ENCODE measurements at places on chromosomes 1 and 21.
A peak's percentile ranks its signal among the peaks of the same experiment; 100 is the strongest.

GRCh38 chr1:53946252-53947171 lies at the start of gene LRRC42:
TSS of gene LRRC42 (plus strand) at chr1:53946350. CDS start at chr1:53952000, 5,650 bp downstream.
- peak; percentile 65 for ATAC-seq

- no peak for ATAC-seq
Measured at GRCh38 chr1:204139088-204139487, 12.8 kb downstream of the ETNK2 start.

- no peak for ATAC-seq
Measured at GRCh38 chr1:176896216-176896615, 268.3 kb downstream of the ASTN1 start.

GRCh38 chr21:41712201-41712600 lies 54.7 kb downstream of the RIPK4 start:
- no peak for ATAC-seq

DNA sequence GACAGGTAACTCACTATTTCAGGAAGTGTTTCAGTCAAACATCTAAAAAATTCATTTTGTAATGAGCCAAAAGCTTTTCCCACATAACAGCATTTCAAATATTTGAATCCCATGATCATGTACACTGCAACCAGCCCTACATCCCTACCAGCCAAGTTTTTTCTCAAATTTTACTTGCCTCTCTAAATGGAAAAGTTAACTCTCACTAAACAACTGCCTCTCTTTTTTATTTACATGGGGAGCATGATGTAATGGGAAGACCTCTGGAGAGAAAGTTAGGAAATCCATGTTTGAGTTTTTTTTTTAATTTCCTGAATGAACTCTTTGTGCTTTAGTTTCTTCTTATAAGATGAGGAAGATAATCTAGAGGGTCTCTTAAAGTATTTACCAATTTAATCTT lies 70.5 kb downstream of the TTLL7 start:
- no peak for ATAC-seq

DNA sequence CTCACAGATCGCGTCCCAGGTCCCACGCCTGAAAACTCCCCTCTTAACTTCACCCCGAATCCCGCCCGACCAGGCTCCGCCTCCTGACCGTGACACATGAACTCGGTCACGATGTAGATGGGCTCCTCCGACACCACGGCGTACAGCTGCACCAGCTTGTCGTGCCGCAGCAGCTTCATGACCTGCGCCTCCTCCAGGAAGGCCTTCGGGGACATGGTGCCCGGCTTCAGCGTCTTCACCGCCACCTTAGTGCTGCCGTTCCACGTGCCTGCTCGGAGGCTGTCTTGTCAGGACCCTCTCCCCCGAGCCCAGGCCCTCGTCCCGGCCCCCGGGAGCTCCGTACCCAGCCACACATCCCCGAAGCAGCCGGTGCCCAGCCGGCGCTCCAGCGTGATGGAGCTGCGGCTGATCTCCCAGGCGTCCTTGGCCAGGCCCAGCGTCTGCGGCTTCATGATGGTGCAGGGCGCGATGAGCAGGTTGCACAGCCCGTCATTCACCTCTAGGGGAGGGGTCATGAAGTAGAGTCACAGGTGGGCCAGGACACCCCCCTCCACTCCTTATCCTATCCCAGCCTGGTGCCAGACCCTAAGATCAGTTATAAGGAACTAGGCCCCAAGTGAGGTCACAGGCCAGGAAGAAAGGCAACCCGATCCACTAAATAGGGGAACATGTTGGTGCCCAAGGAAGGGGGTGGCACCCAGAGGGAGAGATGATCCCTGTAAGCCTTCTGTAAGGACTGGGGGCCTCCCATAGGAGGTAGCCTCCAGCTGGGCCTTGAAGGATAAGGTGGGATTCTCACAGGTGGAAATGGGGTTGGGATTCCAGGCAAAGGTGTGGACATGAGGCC lies 11.6 kb upstream of the AHDC1 start:
- ATAC-seq = no peak
